ENCODE measurements at places on chromosomes 4 and X. TPM values are rescaled to one million over a fixed set of nuclear protein-coding genes. Genes with fewer than 3 reads are reported as not detected.

- peaks cover 10% of the 10 kb centered on the region for H3K4me1 ChIP-seq
- DNase-seq, result peak; percentile 62
- no peak overlapping the region for H3K4me3 ChIP-seq
- no peak overlapping the region for H3K27ac ChIP-seq
- no peaks in the 10 kb centered on the region for H3K36me3 ChIP-seq
These were observed 120.4 kb upstream of the SLC34A2 start for GRCh38 chr4:25535278-25535677.

GRCh38 chr4:7756561-7757355 lies 182.9 kb downstream of the AFAP1 start:
- DNase-seq, result no peak
- no peak overlapping the region for H3K27ac ChIP-seq
- no peaks in the 10 kb centered on the region for H3K27me3 ChIP-seq
- peaks cover 26% of the 10 kb centered on the region for H3K36me3 ChIP-seq
- no peaks in the 10 kb centered on the region for H3K4me1 ChIP-seq

DNA sequence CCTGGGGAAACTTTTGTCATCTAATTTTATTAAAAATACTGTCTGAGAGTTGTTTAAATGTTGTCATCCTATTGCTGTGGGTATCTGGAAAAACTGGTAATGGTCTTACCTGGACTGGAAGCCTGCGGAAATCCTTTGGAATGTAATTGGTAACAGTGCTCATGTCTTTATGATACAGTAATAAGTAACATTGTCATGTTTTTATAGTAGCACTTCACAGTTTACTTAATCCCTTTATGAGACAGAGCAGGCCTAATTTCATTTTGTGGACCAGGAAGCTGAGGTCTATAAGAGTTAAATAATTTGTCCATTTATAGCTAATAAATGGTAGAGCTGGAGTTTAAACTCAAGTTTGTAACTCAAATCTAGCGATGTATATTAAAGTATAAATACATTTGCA lies 88.3 kb downstream of the TRAPPC11 start:
- no peak overlapping the region for H3K4me3 ChIP-seq
- no peaks in the 10 kb centered on the region for H3K4me1 ChIP-seq
- H3K36me3 ChIP-seq, result no peaks in the 10 kb centered on the region
- no peak for DNase-seq
- H3K27me3 ChIP-seq, result no peaks in the 10 kb centered on the region

GRCh38 chr4:5998333-5998936 lies 19.8 kb downstream of the C4orf50 start:
- H3K36me3 ChIP-seq, result no peaks in the 10 kb centered on the region
- H3K27me3 ChIP-seq, result no peaks in the 10 kb centered on the region
- no peak overlapping the region for H3K4me3 ChIP-seq

DNA sequence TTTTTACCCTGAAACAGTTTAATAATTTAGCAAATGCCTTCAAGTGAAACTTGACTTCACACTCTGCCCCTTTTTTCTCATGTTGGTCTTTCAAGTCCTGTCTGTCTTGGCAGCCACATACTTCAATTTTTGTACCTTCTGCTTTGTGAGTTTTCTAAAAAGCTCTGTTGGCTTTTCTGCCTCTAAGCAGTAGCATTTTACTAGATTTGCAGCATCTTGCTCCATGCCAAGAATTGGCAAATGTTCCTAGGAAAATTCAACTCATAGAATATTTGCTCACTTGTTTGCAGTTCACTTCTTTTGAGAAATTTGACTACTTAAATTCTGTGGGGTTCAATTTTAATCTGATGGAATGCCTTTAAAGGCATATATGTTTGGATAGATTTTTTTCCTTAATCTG lies 59.2 kb downstream of the FAM47A start:
- DNase-seq, result no peak
- H3K36me3 ChIP-seq, result no peaks in the 10 kb centered on the region
- no peak overlapping the region for H3K4me3 ChIP-seq
- H3K27me3 ChIP-seq, result no peaks in the 10 kb centered on the region

DNA sequence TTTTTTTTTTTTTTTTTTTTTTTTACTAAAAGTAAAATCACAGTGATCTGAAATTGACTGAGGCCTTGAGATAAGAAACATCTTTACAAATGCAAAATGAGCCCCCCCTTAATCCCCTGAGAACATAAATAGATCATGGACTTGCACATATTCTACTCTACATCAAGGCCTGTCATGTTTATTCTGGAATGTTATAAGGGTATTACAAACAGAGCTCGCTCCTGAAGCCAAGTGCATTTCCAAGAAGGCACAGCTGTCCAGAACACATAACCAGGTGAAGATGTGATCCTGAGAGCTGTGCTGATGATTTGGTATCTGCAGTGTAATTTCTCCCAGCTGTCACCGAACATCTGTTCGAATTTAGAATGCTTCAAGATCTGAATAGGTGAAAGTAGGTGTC lies 384.5 kb downstream of the GPAT3 start:
- no peak for DNase-seq
- no peak overlapping the region for H3K27ac ChIP-seq
- no peaks in the 10 kb centered on the region for H3K27me3 ChIP-seq
- H3K4me1 ChIP-seq, result no peaks in the 10 kb centered on the region
- H3K4me3 ChIP-seq, result no peak overlapping the region

- H3K27me3 ChIP-seq, result no peaks in the 10 kb centered on the region
- peak; percentile 9 for DNase-seq
- H3K27ac ChIP-seq, result no peak overlapping the region
These were observed 50.5 kb upstream of the NDST3 start for GRCh38 chr4:117983541-117984365.

GRCh38 chrX:153612413-153612812 lies 13.5 kb upstream of the CCNQ start:
- no peaks in the 10 kb centered on the region for H3K4me1 ChIP-seq
- no peaks in the 10 kb centered on the region for H3K36me3 ChIP-seq
- H3K4me3 ChIP-seq, result no peak overlapping the region
- DNase-seq, result no peak

- H3K4me1 ChIP-seq, result peaks cover 54% of the 10 kb centered on the region
- H3K4me3 ChIP-seq, result no peak overlapping the region
- peaks cover 9% of the 10 kb centered on the region for H3K36me3 ChIP-seq
- no peak for DNase-seq
- no peaks in the 10 kb centered on the region for H3K27me3 ChIP-seq
These were observed 29.2 kb downstream of the SLAIN2 start for GRCh38 chr4:48370260-48371134.

DNA sequence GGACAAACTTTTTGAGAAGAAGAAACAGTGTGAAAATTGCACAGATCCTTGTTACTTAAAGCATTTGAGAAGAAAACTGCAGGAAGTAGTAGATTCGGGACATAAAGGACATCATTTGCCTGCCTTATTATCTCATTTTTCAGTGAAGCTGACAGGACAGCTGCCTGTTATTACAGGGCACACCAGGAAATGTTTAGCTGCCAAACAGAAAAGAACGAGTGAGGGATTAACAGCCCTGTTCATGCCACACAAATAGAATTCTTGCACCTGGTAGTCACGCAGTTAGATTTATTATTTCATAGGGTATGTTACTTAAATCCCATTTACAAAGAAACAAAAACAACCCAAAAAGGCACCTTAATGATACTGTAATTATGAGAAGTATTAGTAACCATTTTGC lies 100.6 kb downstream of the CHIC2 start:
- H3K4me1 ChIP-seq, result no peaks in the 10 kb centered on the region
- H3K36me3 ChIP-seq, result no peaks in the 10 kb centered on the region
- no peak for DNase-seq
- H3K27me3 ChIP-seq, result no peaks in the 10 kb centered on the region
- no peak overlapping the region for H3K27ac ChIP-seq

GRCh38 chr4:86034616-86035015 lies 325.2 kb downstream of the MAPK10 start:
- H3K36me3 ChIP-seq, result no peaks in the 10 kb centered on the region
- no peak overlapping the region for H3K4me3 ChIP-seq
- H3K27me3 ChIP-seq, result no peaks in the 10 kb centered on the region
- DNase-seq, result no peak
- H3K4me1 ChIP-seq, result peaks cover 22% of the 10 kb centered on the region

DNA sequence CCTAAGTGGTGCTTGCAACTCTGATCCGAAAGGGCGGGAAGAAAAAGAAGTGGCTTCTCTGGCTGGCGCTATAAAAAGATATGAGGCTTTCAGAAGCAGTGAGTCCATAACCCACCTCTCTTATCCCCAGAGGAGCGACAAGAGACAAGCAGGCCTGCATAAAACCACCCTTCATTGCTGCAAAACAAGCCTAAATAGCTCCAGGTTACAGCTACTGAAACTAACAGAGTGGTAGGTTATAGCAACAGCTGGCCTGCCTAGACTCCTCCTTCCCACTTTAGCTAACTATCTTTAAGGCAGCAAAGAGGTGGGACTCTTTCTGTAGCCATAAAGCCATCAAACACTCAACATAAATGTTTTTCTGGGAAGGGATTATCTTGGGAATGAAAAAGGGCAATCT lies 245.0 kb upstream of the GPR101 start:
- no peaks in the 10 kb centered on the region for H3K4me1 ChIP-seq
- DNase-seq, result no peak
- H3K36me3 ChIP-seq, result no peaks in the 10 kb centered on the region
- H3K27me3 ChIP-seq, result no peaks in the 10 kb centered on the region

Gene SLIT2
- total RNA-seq, result 14.7 TPM

Gene BRCC3
- total RNA-seq, result 20.1 TPM

Measured in stomach (tissue), 19 donors.